Right lobe of liver (tissue), 6 donors: ENCODE measurements at places on chromosomes 2 and 18. TPM values are rescaled to one million over a fixed set of nuclear protein-coding genes. Genes with fewer than 3 reads are reported as not detected.

The IL36RN gene
- total RNA-seq, result not detected

- no peak overlapping the region for H3K4me3 ChIP-seq
- H3K4me1 ChIP-seq, result peaks cover 33% of the 10 kb centered on the region
- no peaks in the 10 kb centered on the region for H3K36me3 ChIP-seq
- H3K27me3 ChIP-seq, result no peaks in the 10 kb centered on the region
Observed at GRCh38 chr2:48219555-48220436, 310.2 kb upstream of the STON1 start.

DNA sequence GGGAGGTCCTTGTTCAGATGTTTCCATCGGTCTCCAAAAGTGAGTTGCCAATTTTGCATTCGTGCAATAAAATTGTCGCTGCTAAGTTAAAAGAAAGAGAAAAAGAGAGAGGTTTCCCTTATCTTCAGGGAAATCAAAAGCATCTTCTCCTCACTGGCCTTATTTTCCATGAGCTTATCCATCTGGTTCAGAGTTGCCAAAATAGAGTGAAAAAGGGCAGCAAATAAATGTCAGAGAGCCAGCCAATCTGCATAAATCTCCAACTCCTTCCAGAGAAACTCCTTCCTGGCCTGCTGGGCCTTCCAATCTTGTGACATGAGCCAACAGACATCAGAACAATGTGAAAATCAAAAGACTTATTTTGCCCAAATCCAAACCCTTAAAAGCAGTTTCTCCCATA is 28.4 kb downstream of the PAX3 start:
- H3K27me3 ChIP-seq, result no peaks in the 10 kb centered on the region
- H3K36me3 ChIP-seq, result no peaks in the 10 kb centered on the region

The SEPTIN10 gene
- 37.0 TPM for total RNA-seq

The HTR2B gene
- 0.99 TPM for total RNA-seq

The RFX8 gene
- total RNA-seq, result not detected

The DNPEP gene
- total RNA-seq, result 37.1 TPM

The TAF4B gene
- total RNA-seq, result 0.20 TPM

GRCh38 chr2:65435625-65436168 is 3.3 kb upstream of the SPRED2 start:
- peak overlapping the region; percentile 93 for H3K27ac ChIP-seq
- H3K4me3 ChIP-seq, result peak overlapping the region; percentile 62
- peaks cover 2% of the 10 kb centered on the region for H3K4me1 ChIP-seq
- DNase-seq, result peak; percentile 88
- H3K36me3 ChIP-seq, result no peaks in the 10 kb centered on the region
- H3K27me3 ChIP-seq, result no peaks in the 10 kb centered on the region

- DNase-seq, result no peak
- H3K27me3 ChIP-seq, result no peaks in the 10 kb centered on the region
Observed at GRCh38 chr2:19073522-19073921, 284.9 kb downstream of the OSR1 start.

The HDLBP gene
- 557 TPM for total RNA-seq

DNA sequence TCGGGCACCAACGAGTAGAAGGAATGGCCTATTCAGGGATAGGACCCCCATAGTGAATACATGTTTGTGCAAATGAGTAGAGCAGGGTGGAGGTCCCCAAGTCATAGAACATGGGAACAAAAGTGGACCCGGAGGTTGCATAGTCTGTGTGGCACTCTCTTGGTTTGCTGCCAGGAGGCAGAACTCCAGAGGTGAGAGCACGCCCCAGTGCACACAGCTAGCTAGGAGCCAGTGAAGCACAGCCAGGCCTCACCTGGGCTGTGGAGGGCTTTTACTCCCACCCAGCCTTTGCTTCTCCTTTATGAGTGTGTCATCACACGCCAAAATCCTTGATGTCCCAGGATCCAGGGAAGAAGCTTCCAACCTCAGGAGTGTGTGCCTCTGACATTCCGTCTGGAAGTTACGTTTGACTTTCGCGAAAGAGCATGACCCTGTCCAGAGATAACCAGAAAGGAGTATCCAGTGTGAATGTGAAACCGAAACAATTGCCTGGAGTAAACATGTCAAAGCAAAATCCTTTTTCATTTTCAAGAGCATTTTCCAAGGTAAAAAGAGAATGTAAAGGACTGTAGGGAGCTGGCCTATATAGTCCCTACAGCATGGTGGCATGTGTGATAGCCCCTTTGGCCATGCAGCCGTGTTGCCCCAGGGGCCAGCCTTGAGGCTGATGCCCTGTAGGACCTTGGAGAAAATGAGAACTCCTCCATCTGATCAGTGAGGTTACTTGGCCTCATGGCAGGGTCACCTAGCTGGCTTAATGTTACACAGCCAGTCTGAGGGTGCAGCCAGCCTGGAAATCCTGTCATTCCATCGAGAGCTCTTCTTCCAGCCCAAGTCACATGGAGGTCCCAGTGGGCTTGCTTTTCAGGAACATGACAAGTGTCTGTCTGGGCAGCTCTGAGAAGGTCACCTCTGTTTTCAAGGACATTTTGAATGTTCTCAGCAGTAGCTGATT is 8.8 kb downstream of the TRIB2 start:
- peak overlapping the region; percentile 12 for H3K4me3 ChIP-seq
- H3K27me3 ChIP-seq, result no peaks in the 10 kb centered on the region
- peaks cover 24% of the 10 kb centered on the region for H3K4me1 ChIP-seq
- peak; percentile 73 for DNase-seq

DNA sequence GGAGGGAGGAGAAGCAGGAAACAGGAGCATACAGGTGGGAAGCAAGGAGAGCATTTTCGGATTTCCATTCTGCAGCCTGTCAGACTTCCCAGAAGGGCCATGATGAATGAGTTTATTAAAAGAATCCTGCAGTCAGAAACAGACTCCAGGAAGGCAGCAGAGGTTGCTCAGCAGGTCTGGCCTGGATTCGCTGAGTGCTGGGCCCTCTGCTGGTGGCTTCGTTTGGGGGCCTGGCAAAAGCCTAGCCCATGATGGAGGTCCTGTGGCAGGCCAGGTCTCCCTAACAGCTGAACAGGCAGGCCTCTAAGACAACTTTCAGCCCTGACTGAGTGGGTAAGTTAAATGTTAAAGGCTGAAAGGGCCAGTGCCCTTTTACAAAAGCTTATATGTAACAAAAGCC is 108.2 kb upstream of the CAPN13 start:
- H3K4me1 ChIP-seq, result no peaks in the 10 kb centered on the region
- H3K4me3 ChIP-seq, result no peak overlapping the region
- no peak overlapping the region for H3K27ac ChIP-seq
- DNase-seq, result peak; percentile 29
- no peaks in the 10 kb centered on the region for H3K36me3 ChIP-seq

GRCh38 chr2:27072920-27073319 is 1.5 kb upstream of the OST4 start:
- no peak for DNase-seq
- H3K27me3 ChIP-seq, result no peaks in the 10 kb centered on the region
- no peak overlapping the region for H3K27ac ChIP-seq
- H3K4me1 ChIP-seq, result peaks cover 8% of the 10 kb centered on the region

- no peak overlapping the region for H3K27ac ChIP-seq
- no peak for DNase-seq
- no peaks in the 10 kb centered on the region for H3K4me1 ChIP-seq
- no peaks in the 10 kb centered on the region for H3K27me3 ChIP-seq
Observed at GRCh38 chr2:175792199-175792598, 209.9 kb downstream of the LNPK start.

The G6PC2 gene
- not detected for total RNA-seq

- H3K4me1 ChIP-seq, result no peaks in the 10 kb centered on the region
- no peak for DNase-seq
- H3K36me3 ChIP-seq, result no peaks in the 10 kb centered on the region
Observed at GRCh38 chr18:36752929-36753865, 75.6 kb downstream of the TPGS2 start.

The IL37 gene
- total RNA-seq, result not detected

GRCh38 chr2:223053484-223054192 is 1.6 kb downstream of the KCNE4 start:
- H3K4me3 ChIP-seq, result no peak overlapping the region
- no peaks in the 10 kb centered on the region for H3K4me1 ChIP-seq
- H3K27me3 ChIP-seq, result no peaks in the 10 kb centered on the region
- peak overlapping the region; percentile 43 for H3K27ac ChIP-seq

DNA sequence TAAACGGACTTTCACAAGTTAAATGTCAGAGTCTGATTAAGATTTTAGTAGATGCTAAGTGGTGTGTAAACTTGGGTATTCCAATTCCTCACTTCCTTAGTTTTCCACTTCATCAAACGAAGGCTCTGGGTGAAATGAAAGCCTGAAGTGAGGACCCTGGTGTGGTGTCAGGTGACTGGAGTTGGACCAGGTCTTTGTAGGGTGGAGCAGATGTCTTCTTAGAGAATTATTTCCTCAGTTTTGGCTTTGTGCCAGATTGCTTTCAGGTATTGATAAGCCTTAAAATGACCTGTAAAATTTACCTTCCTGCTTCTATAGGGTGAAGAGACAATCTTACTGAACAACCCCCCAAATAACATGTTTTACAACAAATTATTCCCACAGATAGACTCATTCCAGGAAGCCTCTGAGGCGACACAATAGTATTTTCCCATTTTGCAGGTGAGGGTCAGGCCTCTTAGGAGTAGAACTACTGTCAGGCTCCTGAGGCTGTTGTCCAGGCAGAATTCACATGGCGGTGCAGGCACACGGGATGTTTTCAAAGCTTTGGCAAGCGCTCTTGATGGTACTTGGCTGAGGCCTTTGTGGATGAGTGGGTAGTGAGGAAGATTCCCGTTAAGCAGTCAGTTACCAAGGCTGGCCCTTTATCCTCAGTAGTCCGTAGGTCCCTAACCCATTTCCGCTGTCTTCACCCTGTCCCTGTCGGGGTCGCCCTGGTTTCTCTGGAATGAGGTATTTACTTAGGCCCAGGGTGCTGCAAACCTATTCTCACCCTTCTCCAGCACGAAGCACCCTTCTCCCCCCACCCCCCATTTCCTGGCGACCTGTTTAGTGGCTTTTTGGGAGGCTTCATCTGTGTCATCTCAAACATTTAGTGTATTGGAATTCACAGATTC is 6.6 kb downstream of the RPS7 start:
- no peak for DNase-seq
- H3K36me3 ChIP-seq, result peaks cover 6% of the 10 kb centered on the region
- no peaks in the 10 kb centered on the region for H3K27me3 ChIP-seq
- peaks cover 39% of the 10 kb centered on the region for H3K4me1 ChIP-seq
- H3K27ac ChIP-seq, result no peak overlapping the region

The ITGA6 gene
- total RNA-seq, result 19.5 TPM

The HOXD1 gene
- not detected for total RNA-seq

DNA sequence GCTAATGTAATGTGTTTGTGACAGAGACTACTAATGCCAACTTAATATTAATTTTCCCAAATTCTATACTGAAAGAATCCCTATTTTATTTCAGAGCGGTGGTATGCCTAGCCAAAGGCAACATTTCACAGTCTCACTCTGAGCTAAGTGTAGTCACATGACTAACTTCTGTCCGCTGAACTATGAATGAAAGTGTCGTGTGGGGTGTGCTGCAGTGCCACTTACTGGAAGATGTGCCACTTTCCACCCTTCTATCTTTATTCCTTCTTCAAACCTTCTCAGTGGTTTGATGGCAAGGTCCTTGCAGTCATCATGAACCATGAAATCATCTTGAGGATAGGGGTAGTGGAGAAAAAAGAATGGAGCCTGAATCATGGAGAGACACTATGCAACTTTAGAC is 47.3 kb upstream of the C1D start:
- DNase-seq, result no peak
- H3K4me1 ChIP-seq, result no peaks in the 10 kb centered on the region
- no peak overlapping the region for H3K4me3 ChIP-seq
- no peaks in the 10 kb centered on the region for H3K36me3 ChIP-seq
- no peak overlapping the region for H3K27ac ChIP-seq

The CYP1B1 gene
- 7.1 TPM for total RNA-seq
